ENCODE measurements at places on chromosomes 2 and 18. TPM values are rescaled to one million over a fixed set of nuclear protein-coding genes. Genes with fewer than 3 reads are reported as not detected.

TBR1 gene
- under 0.01 TPM for total RNA-seq

ACOXL gene
- total RNA-seq = not detected

GRB14 gene
- total RNA-seq = 0.52 TPM

NYAP2 gene
- not detected for total RNA-seq

CNNM4 gene
- total RNA-seq = 4.5 TPM

SPHKAP gene
- total RNA-seq = not detected

RAB10 gene
- 203 TPM for total RNA-seq

GPAT2 gene
- 0.76 TPM for total RNA-seq

TCF23 gene
- under 0.01 TPM for total RNA-seq

LCT gene
- 0.22 TPM for total RNA-seq

SERPINB2 gene
- not detected for total RNA-seq

SAP130 gene
- total RNA-seq = 8.6 TPM

All from articular chondrocyte of knee joint (primary cell).